Activated T-cell treated with anti-CD3 and anti-CD28 coated beads, Interleukin-2, amount 50 U/mL, for 72 hours (primary cell): ENCODE measurements at places on chromosomes 16 and 17. TPM values are rescaled to one million over a fixed set of nuclear protein-coding genes. Genes with fewer than 3 reads are reported as not detected.

GRCh38 chr16:86406056-86406455 lies 104.3 kb upstream of the FOXF1 start:
- no peak overlapping the region for H3K4me3 ChIP-seq
- H3K4me1 ChIP-seq: no peaks in the 10 kb centered on the region
- H3K27ac ChIP-seq: no peak overlapping the region
- H3K27me3 ChIP-seq: peaks cover 7% of the 10 kb centered on the region
- no peaks in the 10 kb centered on the region for H3K36me3 ChIP-seq

GRCh38 chr16:19375561-19376158 lies 42.0 kb upstream of the TMC5 start:
- no peak overlapping the region for H3K4me3 ChIP-seq
- no peaks in the 10 kb centered on the region for H3K4me1 ChIP-seq
- no peak overlapping the region for H3K27ac ChIP-seq
- peak; percentile 21 for DNase-seq

GRCh38 chr17:28570716-28571360 lies 486 bp downstream of the PIGS start:
- peak overlapping the region; percentile 86 for H3K27ac ChIP-seq
- H3K4me1 ChIP-seq: peaks cover 57% of the 10 kb centered on the region
- H3K27me3 ChIP-seq: no peaks in the 10 kb centered on the region
- DNase-seq: peak; percentile 62

DNA sequence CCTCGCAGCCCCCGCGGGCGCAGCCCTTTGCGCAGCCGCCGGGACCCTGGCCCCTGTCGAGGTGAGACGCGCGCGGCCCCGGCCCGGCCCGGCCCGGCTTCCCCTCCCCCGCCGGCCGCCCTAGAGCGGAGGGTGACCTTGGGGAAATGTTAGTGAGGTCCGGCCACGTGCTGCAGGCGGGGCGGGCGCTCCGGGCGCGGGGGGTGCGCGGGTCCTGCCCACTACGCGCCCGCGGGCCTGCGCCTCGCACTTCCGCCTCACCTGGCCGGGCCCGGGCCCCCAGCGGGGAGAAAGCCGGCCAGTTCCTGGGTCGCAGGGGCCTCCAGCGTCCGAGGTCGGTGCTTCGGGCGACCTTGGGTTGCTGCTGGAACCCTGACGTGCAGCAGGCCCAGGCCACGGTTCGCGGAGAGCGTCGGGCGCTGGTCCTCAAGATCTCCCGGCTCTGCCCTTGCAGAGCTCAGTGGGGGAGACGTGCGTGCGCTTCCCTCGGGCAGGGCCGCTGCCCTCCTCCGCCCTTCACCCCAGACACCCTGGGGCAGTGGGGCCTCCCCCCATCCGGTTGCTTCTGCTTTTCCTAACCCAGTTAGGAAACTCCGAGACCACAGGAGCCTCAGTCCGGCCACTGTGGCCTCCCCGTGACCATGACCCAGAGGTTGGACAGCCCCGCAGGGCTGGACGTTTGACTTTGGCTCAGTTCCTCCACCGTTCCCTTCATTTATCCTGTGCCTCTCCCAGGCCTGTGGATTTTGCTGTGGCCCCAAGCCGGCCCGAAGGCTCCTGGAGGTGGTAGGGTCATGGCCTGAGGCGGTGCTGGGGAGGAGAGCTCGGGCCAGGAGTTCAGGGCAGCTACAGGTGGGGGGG lies 791 bp downstream of the MCRIP2 start:
- DNase-seq: peak; percentile 47
- peak overlapping the region; percentile 79 for H3K4me3 ChIP-seq
- no peak overlapping the region for H3K27ac ChIP-seq
- no peaks in the 10 kb centered on the region for H3K27me3 ChIP-seq
- H3K4me1 ChIP-seq: peaks cover 23% of the 10 kb centered on the region

- H3K4me1 ChIP-seq: no peaks in the 10 kb centered on the region
- no peaks in the 10 kb centered on the region for H3K36me3 ChIP-seq
- no peak overlapping the region for H3K27ac ChIP-seq
- no peak overlapping the region for H3K4me3 ChIP-seq
- DNase-seq: no peak
These were observed 17.7 kb downstream of the PRAC1 start for GRCh38 chr17:48704361-48705248.

GRCh38 chr16:85998171-85998867 lies 99.4 kb downstream of the IRF8 start:
- no peak overlapping the region for H3K27ac ChIP-seq
- no peak for DNase-seq
- peaks cover 44% of the 10 kb centered on the region for H3K4me1 ChIP-seq
- no peaks in the 10 kb centered on the region for H3K27me3 ChIP-seq
- H3K36me3 ChIP-seq: no peaks in the 10 kb centered on the region

- no peak overlapping the region for H3K4me3 ChIP-seq
- no peaks in the 10 kb centered on the region for H3K36me3 ChIP-seq
- DNase-seq: no peak
- H3K27ac ChIP-seq: no peak overlapping the region
These were observed 41.3 kb downstream of the GPRC5B start for GRCh38 chr16:19843371-19843770.

DNA sequence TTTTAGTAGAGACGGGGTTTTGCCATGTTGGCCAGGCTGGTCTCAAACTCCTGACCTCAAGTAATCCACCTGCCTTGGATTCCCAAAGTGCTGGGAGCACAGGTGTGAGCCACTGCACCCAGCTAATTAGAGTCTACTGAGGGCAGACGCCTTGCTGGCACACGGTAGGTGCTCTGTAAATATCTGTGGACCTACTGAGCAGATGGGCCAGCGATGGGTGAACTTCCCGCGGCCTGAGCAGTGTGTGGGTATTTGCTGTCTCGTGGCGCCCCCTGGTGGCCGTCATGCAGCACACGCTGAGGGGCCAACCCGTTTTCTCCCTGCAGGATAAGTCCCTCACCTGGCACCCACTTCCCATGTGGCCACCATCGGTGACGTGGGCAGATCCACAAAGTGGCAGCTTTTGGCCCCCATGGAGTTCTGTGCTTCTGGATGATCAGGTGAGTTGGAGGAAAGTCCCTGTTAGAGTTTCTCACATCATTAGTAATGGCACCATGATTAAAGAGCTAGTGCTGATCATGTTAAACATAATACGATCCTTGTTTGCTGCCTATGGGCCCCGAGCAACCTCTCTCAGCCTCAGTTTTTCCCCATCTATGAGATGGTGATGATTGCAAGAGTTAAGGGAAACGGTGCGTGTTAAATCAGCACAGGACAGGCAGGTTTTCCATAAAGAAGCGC lies 40.7 kb downstream of the ZDHHC7 start:
- no peak overlapping the region for H3K27ac ChIP-seq
- no peaks in the 10 kb centered on the region for H3K36me3 ChIP-seq
- peaks cover 6% of the 10 kb centered on the region for H3K4me1 ChIP-seq
- peak; percentile 77 for DNase-seq
- H3K27me3 ChIP-seq: no peaks in the 10 kb centered on the region

- H3K36me3 ChIP-seq: no peaks in the 10 kb centered on the region
- DNase-seq: no peak
- H3K4me1 ChIP-seq: no peaks in the 10 kb centered on the region
- peaks cover 28% of the 10 kb centered on the region for H3K27me3 ChIP-seq
- H3K4me3 ChIP-seq: no peak overlapping the region
These were observed 270.9 kb upstream of the FOXF1 start for GRCh38 chr16:86239381-86239780.

DNA sequence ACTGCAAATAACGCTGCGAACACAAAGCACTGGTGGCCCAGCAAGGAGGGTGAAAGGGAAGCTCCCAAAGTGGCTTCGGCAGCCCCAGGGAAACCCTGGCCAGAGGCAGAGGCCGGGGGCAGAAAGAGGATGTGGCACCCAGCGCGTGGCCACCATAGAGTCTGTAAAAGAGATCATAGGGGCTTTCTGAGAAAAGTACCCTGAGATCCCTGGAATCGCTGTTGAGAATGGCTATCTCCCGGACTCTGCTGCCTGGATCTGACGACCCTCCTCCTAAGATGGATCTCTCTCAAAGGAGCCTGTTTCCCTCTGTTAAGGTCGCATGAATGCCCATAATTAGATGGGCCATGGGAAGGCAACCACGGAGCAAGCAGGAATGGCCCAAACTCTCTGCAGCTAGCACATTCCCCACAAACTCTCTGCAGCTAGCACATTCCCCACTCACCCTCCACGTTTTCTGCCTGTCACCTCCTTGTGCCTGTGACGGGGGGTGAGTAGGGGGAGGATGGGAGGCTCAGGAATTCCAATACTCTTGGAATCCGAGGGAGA lies 364.4 kb downstream of the XYLT1 start:
- no peaks in the 10 kb centered on the region for H3K27me3 ChIP-seq
- H3K4me1 ChIP-seq: peaks cover 6% of the 10 kb centered on the region
- no peaks in the 10 kb centered on the region for H3K36me3 ChIP-seq
- H3K27ac ChIP-seq: no peak overlapping the region
- H3K4me3 ChIP-seq: no peak overlapping the region
- no peak for DNase-seq

- no peak overlapping the region for H3K4me3 ChIP-seq
- H3K4me1 ChIP-seq: no peaks in the 10 kb centered on the region
- DNase-seq: no peak
- H3K27me3 ChIP-seq: no peaks in the 10 kb centered on the region
- no peak overlapping the region for H3K27ac ChIP-seq
These were observed 447.2 kb downstream of the KIF2B start for GRCh38 chr17:54269881-54270280.

DNA sequence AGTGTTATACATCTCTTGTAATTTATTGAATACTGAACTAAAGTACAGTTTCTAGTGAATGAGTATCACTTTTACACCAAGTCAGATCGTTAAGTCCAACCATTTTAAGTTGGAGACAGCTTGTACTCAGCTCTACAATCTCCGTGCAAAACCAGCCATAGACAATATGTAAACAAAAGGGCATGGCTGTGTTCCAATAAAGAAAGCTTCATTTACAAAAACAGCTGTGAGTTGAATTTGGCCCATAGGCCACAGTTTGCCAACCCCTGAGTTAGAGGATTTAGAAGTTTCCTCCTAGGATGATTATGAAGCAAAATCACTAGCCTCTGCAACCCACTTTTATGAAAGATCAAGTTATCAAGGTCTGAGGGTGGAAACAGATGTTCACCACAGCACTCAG lies 105.7 kb upstream of the RCVRN start:
- no peak overlapping the region for H3K4me3 ChIP-seq
- H3K36me3 ChIP-seq: no peaks in the 10 kb centered on the region
- no peaks in the 10 kb centered on the region for H3K4me1 ChIP-seq
- no peaks in the 10 kb centered on the region for H3K27me3 ChIP-seq

CSH1 gene
- total RNA-seq: not detected

STAC2 gene
- 0.07 TPM for total RNA-seq

KIF18B gene
- 48.1 TPM for total RNA-seq

FBXW10B gene
- total RNA-seq: 1.5 TPM

SSTR5 gene
- not detected for total RNA-seq

CARD14 gene
- not detected for total RNA-seq

ACSM5 gene
- total RNA-seq: not detected

VAC14 gene
- total RNA-seq: 29.6 TPM

KRT40 gene
- not detected for total RNA-seq

HBA2 gene
- not detected for total RNA-seq
